8988T (cell line): ENCODE measurements at places on chromosomes 4 and X.
A peak's percentile ranks its signal among the peaks of the same experiment; 100 is the strongest.

DNA sequence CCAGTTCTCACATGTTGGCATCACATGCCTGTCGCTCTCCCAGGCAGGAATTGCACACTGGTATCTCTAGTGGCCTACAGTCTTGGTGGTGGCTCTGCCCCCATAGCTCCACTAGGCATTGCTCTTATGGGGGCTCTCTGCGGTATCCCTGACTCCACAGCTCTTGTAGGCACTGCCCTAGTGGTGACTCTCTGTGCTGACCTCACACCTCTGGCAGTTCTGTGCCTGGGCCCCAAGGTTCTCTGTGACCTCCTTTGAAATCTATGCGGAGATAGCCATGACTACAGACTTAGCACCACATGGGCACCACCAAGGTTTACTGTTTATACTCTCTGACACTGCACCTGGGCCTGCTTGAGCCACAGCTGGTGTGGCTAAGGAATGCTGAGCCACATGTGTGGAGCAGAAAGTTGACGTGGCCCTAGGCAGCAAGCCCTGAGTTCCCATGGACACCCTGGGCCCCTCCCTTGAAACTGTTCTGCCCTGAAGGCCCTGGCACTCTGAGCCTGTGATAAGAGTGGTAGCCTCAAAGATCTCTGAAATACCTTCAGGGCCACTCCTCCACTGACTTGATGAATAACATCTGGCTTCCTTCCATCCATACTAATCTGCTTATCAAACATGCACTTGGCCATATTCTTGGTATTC, 8.0 kb downstream of the SLC9B1 start:
- DNase-seq = no peak

- DNase-seq = no peak
These were observed 491.9 kb downstream of the MID1IP1 start for GRCh38 chrX:39293203-39293602.

DNA sequence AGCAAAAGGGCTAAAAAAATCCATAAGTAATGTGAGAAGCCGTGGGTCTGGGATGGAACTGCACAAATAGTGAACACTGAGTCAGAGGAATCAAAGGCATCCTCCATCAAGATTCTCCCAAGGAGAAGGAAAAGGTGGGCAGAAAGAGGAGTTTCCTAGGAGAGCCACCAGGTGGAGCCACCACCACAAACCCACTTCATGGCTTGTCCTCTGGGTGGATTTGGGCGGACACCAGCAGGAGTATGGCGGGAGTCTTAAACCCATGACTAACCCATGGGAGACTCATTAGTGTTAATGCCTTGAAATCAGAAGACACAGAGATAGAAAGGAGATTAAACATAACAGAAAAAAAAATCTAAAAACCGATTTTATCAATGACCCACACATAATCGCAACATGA, 147.7 kb downstream of the SH3KBP1 start:
- peak; percentile 24 for DNase-seq

DNA sequence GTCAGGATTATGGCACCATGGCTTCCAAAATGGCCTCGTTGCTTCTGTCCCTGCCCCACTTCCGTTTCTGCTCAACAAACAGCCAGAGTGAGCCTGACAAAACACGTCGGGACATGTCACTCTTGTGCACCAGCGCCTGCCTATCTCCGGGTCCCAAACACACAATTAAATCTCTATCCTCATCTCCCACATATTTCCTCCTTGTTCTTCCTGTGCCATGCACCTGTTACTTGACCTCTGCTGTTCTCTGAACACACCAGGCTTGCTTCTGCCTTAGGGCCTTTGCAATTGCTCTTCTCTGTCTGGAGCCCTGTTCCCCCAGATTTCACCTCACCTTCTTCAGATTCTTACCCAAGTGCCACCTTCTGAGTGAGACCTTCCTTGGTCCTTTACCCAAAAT, 12.7 kb upstream of the CD38 start:
- no peak for DNase-seq

DNA sequence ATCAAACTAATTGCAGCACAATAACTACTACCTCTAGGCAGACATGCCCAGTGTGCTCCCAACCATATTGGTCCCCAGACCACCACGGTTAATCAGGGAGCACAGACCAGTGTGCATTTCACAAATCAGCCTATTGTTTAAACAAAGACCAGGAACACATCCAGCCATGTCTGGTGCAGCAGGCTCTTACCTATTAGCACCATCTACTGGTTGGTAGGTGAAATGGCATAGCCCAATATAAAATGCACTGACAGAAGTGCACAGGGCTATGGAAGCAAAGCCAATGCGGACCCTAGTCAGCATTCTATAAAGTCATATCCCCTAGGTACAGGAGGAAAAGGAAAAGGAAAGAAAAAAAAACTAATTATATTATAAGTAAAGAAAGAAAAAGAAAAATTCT, 15.5 kb upstream of the CYLC1 start:
- no peak for DNase-seq

GRCh38 chr4:145102619-145103018, 4.5 kb downstream of the ABCE1 start:
- DNase-seq = no peak

DNA sequence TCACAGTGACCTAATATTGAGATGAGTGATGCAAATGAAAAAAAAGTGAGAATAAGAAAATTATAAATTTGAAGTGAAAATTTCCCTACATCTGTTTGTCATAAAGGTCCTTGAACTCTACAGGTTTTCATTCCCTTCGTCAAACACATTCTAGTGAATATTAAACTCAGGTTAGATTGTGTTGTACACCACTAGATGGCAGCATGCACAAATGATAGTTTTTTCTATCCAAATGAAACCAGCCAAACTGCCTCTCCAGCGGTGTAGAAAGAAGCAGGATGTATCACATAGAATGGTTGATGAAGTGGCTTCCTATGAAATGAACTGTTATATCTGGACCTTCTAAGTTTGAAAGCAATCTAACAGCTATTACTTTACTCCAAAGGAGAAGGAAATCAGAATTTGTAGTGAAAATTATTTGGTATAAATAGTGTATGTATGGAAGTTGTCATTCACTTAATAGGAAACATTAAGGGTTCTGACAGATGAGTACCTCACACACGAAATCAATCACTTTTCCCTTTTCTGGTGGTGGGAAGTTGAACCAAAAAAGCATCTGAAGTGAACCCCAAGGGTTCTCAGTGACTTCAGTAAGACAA, 382.7 kb downstream of the UNC5C start:
- no peak for DNase-seq
